T-helper 1 cell (primary cell): ENCODE measurements at places on chromosomes 7 and 10.

GRCh38 chr10:60731134-60731885 lies 47.0 kb upstream of the CDK1 start:
- no peak for DNase-seq

DNA sequence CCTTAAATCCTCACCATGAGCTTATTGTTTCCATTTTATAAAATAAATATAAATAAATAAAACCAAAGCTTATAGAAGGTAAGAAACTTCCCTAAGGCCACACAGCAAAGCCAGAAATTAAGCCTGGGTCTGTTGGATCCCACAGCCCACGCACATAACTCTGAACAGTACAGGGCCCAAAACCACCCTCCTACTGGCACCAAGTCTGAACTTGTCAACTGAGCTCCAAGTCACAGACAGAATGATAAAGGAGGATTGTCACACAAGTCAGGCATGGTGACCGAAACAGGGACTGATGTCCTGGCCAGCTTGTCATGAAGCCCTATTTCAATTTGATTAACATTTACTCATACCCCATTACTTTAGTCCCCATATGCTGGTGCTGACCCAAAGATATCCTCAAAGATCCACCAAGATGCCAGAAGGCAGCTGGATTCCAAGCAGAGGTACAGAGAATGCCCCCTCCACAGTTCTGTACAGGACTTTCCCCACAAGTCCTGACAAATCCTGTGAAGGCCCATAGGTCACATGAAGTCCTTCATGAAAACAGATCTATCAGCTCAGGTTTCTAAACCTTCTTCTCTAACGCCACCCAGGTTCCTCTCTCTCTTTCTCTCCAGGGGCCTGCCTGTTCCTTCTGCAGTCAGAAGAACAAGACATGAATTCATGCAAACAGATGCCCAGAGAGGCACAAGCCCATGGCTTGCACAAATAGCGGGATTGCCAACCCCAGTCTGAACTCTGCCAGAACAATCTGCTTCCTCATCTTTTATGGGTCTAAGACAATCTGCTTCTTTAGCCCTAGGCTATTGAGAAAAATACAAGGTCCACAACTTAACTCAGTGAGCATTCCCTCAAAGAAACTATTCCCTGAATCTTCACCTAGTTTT lies 60.9 kb downstream of the GLI3 start:
- DNase-seq: no peak

- no peak for DNase-seq
These were observed 146.6 kb downstream of the LCOR start for GRCh38 chr10:96978621-96979154.

DNA sequence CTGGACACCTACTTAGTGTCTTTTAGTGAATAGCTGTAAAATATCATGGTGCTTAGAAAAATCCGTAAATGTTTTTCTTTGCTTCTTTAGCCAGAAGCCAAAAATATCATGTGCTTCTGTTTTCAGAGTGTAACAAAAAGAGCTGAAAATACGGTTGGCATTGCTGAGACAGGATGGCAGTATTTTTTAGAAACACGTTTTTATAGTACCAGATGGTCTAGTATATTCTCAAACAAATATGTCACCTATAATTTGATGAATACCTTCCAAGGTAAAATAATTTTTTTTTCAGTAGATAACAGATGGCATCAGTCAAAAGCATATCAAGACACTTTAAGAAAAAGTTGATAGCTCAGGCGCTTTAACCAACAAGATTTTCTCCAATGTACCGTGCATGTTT lies 326.6 kb downstream of the PHF14 start:
- no peak for DNase-seq

GRCh38 chr7:3140834-3141233 lies 97.2 kb upstream of the CARD11 start:
- DNase-seq: no peak

DNA sequence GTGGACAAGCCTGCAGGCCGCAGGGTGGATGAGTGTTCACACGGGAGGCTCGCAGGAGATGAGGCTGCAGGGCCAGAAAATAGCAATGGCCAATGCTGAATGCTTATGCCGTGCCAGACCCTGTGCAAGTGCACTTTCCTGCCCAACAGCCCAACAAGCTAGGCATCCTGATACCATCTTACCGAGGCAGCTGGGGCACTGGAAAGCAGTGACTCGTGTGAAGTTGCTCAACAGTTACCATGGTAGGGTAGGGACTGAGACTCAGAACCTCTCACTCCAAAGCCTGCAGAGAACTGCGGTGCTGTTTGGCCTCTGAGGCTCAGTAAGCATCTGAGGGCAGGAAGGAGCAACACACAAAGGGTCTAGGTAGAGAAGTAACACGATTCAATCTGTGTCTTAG lies 43.7 kb downstream of the JAZF1 start:
- DNase-seq: no peak

DNA sequence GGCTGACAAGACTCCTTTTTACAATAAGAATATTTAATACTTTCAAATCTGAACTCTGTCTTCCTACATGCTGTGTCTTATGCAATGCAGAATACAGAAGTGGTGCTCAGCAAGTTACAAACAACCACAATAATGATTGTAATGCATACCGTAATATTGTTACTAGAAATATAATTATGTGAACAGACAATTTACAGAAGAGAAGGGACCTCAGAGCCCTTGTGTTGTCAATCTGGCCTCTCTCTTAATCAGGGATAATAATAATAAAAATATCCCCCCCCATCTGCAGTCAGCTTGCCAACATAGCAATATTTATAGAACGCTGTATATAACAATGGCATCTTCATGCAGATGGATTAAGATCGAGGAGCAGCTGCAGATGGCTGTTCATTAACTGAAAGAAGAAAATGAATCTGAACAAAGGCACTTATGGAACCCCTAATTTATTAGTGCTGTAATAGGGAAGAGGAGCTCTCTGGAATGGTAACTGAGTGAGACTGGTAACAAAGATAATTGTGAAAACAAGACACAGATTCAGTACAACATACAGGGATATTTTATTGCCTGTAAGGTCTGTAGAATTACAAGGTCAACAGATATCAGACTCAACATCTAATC lies 106.3 kb downstream of the TMEM26 start:
- no peak for DNase-seq

- no peak for DNase-seq
These were observed 1.2 kb downstream of the PTEN start for GRCh38 chr10:87864496-87865059.
